ENCODE measurements at places on chromosomes 1 and 21.

GRCh38 chr1:43619996-43620920 lies 29.7 kb upstream of the KDM4A start:
- no peak for DNase-seq

- DNase-seq, result no peak
Measured at GRCh38 chr1:25922971-25923552, 16.8 kb upstream of the STMN1 start.

- DNase-seq, result peak; percentile 73
Measured at GRCh38 chr1:17460219-17460618, 20.7 kb upstream of the RCC2 start.

- no peak for DNase-seq
Measured at GRCh38 chr1:145983206-145983675, 13.1 kb downstream of the TXNIP start.

DNA sequence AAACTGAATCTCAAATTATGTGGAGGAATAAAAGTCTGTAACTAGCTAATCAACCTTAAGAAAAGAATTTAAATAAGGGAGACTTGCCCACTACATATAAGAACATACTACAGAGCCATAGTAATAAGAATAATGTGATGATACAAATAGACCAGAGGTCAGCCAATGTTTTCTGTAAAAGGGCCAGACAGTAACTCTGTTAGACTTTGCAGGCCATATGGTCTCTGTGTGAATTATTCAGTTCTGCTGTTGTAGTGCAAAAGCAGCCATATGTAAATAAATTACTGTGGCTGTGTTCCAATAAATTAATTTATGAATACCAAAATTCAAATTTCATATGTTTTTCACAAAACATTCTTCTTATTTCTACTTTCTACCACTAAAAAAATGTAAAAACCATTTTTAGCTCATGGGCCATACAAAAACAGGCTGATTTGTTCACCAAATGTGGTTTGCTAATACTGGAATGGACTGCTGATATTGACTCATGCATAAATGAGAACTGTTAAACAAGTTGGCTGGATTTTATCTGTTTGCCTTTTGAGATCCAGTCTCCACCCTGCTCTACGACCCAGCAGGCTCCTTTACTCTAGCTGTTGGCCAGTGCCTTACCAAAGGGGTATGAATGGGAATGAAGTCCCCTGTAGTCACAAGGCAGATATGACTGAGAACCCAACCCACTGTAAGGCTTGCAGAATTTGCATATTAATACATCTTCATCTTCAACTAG lies 98.2 kb upstream of the ZNHIT6 start:
- no peak for DNase-seq

Data from posterior cingulate gyrus (tissue), 11 donors.